ENCODE measurements at places on chromosomes 5 and 9. TPM values are rescaled to one million over a fixed set of nuclear protein-coding genes. Genes with fewer than 3 reads are reported as not detected.

Gene FAM221B
- not detected for polyA plus RNA-seq

Gene INSL6
- polyA plus RNA-seq: not detected

Gene KIAA1958
- 7.9 TPM for polyA plus RNA-seq

Gene PCDHB5
- 8.6 TPM for polyA plus RNA-seq

Gene TMEM203
- 35.3 TPM for polyA plus RNA-seq

Gene PCDHA13
- polyA plus RNA-seq: 0.01 TPM

Gene PCDHGA7
- polyA plus RNA-seq: 2.3 TPM

All from ovary (tissue), 10 donors.